ENCODE measurements at places on chromosomes 7 and 10.

DNA sequence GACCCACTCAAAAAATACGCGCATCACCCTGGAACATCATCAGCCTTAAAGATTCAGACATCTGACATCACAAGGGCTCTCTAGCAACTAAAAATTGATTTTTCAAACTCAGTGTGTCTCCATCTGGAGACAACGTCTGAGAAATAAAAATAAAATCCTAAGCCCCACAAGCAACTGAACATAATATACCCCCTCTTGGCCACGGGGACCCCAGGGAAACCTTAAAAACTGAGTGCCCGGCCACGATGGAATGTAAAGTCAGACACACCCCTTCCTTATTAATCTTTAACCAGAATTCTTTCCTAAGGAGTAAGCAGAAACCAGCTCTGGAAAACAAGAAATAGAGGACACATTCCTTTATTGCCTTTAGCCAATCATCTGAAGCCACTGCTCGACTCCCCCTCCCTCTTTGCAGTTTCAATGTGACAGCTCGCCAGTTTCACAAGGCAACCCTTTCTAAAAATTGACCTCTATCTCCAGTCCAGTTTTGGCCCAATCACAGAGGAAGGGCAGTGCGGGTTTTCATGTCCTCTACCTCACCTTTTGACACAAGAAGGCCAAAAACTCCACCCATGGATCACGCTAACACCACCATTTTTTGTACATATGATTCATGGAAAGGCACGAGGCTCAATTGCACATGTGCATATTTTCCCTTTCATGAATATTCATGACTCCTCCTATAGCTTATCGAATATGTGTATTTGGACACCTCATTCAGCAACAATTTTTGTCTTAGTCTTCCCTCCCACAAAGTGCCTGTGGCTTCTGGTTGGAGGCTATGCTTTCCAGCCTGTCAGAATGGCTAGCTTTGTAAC, 24.2 kb downstream of the IFIT3 start:
- DNase-seq: no peak

- DNase-seq: no peak
Measured at GRCh38 chr7:28130277-28130676, 50.3 kb downstream of the JAZF1 start.

DNA sequence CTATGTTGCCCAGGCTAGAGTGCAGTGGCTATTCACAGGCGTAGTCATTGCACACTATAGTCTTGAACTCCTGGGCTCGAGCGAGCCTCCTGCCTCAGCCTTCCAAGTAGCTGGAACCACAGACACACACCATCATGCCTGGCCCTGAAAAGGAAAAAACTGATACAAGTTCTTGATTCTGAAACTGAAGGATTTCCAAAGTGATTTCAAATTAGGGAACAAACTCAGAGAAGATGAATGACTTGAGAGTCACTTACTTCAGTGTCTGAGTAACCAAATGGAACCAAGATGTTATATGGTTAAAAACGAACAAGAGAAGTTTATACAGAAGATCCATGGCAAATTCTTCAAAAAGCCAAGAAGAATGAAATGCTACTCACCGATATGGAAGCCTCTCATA, 14.4 kb downstream of the CWF19L1 start:
- DNase-seq: no peak

- DNase-seq: peak; percentile 60
Measured at GRCh38 chr10:124739986-124740368, 4.2 kb downstream of the FAM53B start.

- no peak for DNase-seq
Measured at GRCh38 chr7:41786404-41786803, 83.5 kb upstream of the INHBA start.

DNA sequence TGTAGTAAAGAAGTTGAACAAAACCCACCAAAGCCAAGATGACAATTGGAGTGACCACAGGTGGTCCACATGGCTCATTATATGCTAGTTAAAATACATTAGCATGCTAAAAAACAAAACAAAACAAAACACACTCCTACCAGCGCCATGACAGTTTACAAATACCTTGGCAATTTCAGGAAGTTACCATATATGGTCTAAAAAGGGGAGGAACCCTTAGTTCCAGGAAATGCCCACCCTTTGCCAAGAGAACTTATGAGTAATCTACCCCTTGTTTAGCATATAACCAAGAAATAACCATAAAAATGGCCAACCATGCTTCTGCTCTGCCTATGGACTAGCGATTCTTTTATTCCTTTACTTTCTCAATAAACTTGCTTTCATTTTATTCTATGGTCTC, 979.1 kb upstream of the POT1 start:
- no peak for DNase-seq

DNA sequence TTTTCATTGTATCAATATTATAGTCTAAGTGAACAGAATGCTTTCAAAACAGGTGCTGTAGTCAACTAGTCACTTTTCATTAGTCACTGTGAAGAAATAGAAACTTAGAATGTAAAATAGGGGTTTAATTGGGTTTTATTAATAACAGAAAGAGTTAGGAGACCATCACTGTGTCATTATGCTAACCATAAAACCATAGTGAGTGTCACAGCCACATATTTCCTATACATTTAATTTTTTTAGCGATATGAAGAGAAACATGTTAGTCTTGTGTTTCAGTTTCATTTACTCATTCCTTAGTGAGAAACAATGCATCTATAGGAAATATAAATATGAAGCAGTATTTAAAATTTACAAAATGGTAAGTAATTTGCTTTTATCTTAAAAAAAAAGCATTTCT, 22.2 kb downstream of the SPAG6 start:
- DNase-seq: no peak
